ENCODE measurements at places on chromosomes 2 and 18.

GRCh38 chr18:21454725-21455124 lies 145.8 kb downstream of the ESCO1 start:
- no peak for DNase-seq

- DNase-seq: no peak
These were observed 63.9 kb downstream of the ICOS start for GRCh38 chr2:204000446-204000845.

DNA sequence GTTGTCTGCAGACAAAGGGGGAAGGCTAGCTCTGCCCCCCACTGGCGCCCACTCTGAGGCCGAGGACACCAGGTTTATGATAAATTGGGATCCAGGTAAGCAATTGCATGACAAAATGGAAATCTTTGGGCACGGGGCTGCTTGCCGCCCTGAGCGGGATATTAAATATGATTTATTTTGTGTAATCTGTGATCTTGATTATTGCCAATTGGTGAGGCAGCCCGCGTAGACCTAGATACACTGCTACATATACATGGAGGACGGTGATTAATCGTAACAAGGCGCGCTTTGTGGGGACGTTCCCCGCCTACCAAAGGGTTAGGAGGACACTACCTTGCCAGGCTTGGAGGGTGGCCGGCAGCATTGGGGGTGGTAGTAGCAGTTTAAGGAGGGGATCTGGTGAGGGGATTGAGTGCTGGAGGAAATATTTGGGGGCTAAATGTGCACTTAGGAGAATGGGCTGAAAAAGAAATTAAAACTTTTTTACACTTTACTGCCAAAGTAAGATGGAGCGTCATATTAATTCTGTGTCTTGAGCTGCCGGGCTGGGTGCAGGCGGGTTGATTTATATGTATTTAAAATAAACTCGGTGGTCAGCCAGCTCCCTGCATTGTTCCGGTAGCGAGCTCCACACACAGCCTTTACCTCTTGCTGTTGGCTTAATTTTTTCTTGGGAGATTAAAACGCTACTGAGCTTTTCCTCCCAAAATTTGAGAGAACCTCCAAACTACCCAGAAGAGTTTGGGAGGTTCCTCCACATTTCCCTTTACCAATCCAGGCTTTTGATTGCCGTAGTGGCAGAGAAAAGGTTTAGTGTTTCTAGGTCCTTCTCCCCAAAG lies 4.1 kb downstream of the HOXD3 start:
- DNase-seq: no peak

DNA sequence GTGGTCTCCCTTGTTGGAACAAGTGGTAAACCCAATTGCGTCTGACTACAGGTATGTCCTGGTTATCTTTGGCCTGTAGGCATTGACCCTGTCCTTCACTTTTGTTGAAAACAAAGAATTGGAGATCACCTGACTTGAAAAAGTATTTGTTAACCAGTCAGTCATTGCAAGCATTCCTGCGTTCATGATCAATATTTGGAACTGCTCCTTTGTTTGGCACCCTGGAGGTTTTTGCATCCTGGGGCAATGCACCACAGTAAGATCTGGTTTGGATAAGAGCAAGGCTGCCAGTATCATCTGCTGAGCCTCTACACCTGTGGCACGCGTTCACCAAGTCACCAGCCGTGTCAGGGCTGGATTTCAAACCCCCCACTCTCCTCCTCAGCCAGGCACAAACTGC lies 115.7 kb downstream of the DNAH6 start:
- DNase-seq: no peak

DNA sequence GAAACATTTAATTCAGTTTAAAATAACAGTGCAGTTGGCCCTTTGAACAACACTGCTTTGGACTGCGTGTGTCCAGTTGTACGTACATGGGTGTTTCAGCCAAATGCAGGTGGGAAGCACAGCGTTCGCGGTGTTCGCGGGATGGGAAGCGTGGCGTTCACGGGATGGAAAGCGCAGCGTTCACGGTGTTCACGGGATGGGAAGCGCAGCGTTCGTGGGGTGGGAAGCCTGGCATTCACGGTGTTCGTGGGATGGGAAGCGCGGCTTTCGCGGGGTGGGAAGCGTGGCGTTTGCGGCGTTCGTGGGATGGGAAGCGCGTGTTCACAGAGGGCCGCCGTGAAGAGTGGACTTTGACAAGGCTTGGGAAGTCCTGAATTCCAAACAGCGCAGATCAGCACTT lies 47.6 kb downstream of the CTDP1 start:
- DNase-seq: no peak

GRCh38 chr2:172445851-172446250 lies 18.5 kb downstream of the ITGA6 start:
- no peak for DNase-seq

DNA sequence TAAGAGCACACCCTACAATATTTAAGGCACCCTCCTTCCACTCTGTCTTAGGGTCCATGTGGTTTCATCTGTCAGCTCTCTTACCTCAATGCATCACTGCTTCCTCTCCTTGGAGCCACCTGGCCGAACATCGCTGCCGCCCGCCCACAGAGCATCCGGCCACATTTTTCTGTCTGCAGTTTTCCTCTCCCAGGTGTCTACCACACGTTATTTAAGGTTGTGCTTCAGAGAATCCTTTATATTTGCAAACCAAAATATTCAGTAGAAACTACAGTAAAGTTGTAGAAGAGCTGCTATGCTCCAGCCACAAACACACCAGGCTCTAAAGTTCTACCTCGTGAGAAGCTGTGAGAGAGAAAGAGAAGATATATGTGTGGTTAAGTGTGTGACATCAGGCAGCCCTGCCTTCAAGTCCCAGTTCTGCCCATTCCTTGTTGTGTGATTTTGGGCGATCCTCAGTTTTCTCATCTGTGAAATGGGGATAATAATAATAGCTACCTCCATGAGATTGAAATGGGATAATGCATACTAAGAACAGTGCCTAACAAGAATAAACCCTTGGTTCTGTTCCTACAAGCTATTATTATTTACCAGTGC lies 4.9 kb upstream of the STK17B start:
- peak; percentile 94 for DNase-seq

GRCh38 chr18:79873449-79874110 lies 75.8 kb downstream of the KCNG2 start:
- no peak for DNase-seq

- no peak for DNase-seq
These were observed 11.5 kb downstream of the ANKRD29 start for GRCh38 chr18:23650968-23651927.

Data from activated CD8-positive, alpha-beta T cell treated with anti-CD3 and anti-CD28 coated beads for 36 hours (primary cell).